ENCODE measurements at places on chromosomes 2 and 18.
A peak's percentile ranks its signal among the peaks of the same experiment; 100 is the strongest.

- DNase-seq = no peak
These were observed 332.7 kb upstream of the POU3F3 start for GRCh38 chr2:104521247-104521646.

DNA sequence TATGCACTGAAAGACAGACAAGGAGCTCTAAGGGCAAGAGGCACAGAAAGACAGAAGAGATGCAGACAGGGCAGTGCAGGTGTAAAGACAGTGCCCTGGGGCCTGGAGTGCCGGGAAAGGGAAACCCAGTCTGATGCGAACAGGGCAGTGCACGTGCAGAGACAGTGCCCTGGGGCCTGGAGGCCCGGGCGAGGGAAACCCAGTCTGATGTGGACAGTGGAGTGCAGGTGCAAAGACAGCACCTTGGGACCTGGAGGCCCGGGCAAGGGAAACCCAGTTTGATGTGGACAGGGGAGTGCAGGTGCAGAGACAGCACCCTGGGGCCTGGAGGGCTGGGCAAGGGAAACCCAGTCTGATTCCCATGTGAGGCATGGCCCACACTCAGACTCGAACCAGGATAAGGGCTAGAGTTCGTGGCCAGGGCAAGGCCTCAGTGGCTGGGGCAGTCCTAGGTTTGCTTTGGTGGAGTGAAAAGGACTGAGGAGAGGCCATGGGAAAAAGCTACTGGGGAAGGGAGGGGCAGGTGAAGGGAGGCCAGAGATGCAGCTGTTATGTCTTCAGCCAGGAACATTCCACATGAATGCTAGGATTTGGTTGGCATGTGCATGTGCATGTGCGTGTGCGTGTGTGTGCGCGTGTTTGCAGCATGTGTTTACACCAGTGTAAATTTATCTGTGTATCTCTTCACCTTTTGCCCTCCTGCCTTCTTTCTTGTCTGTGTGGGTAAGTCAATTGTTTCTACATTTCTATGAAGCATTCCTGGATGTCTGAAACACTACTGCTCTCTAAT lies 39.1 kb upstream of the DNMT3A start:
- DNase-seq = no peak

- no peak for DNase-seq
These were observed 113.5 kb upstream of the ETAA1 start for GRCh38 chr2:67283641-67284040.

- DNase-seq = no peak
These were observed 440.7 kb downstream of the CMPK2 start for GRCh38 chr2:6425032-6425431.

GRCh38 chr18:67475673-67476072 lies 40.8 kb downstream of the DSEL start:
- no peak for DNase-seq

- no peak for DNase-seq
These were observed 18.4 kb downstream of the TSHZ1 start for GRCh38 chr18:75228967-75229366.

- DNase-seq = no peak
These were observed 75.3 kb downstream of the TSHZ1 start for GRCh38 chr18:75285876-75286275.

GRCh38 chr18:38539371-38539770 lies 973.8 kb upstream of the CELF4 start:
- DNase-seq = no peak

GRCh38 chr2:199742884-199743283 lies 108.1 kb downstream of the FTCDNL1 start:
- DNase-seq = no peak

GRCh38 chr2:174009488-174010223 lies 44.5 kb upstream of the SP3 start:
- no peak for DNase-seq

- no peak for DNase-seq
These were observed 163.0 kb upstream of the PXDN start for GRCh38 chr2:1907291-1907690.

DNA sequence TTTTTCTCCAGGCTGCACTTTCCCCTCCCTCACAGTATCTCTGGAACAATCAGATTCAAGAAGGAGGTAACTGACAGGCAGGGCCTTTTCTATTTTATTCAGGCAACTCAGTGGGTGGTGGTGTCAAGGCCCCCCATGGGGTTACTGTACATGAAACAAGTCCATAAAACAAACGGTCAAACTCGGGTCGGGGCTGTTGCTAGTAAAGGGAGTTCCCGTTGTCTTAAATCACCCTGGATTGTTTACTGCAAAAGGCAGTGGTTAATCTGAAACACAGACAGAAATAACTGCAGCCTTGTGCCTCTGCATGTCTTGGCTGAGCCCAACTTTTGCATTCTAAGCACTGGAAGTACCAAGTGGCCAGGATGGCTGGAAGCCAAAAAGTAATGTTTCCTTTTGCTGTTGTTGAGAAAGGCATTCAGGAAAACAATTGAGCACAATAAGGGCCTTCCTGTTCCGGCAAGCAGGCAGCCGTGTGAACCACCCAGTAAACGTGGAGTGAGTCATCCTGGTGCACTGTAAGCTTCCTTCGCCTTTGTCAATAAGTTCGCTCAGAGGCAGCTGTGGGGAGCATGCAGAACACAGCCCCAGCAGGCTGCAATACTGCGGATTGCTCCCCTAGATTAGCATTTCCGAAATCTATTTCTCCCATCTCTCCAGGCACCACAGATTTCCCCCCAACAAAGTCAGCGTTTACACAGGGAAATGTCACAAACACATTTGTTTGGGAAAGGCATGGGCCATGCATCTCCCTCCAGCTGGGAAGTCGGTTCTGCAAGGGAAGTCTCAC lies 149.6 kb downstream of the IRS1 start:
- peak; percentile 81 for DNase-seq

GRCh38 chr2:191190435-191190834 lies 39.6 kb upstream of the STAT4 start:
- DNase-seq = no peak

DNA sequence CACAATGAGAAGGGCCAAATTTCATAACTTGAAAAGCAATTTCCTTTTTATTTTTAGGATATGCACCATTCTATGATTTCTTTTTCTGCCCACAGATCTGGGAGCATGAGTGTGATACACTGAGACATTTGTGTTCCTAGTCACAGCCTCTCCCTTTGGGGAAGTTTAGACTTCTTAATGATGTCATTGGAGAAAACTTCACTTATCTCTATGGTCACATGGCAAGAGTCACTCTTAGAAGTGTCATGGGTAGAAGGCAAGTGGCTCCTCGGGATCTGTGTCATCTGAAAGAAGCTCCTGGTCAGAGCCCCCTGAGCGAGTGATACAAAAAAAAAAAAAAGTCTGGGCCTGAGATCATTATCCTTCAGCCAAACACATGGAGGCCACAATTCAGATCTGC lies 62.5 kb upstream of the LGALSL start:
- DNase-seq = no peak

DNA sequence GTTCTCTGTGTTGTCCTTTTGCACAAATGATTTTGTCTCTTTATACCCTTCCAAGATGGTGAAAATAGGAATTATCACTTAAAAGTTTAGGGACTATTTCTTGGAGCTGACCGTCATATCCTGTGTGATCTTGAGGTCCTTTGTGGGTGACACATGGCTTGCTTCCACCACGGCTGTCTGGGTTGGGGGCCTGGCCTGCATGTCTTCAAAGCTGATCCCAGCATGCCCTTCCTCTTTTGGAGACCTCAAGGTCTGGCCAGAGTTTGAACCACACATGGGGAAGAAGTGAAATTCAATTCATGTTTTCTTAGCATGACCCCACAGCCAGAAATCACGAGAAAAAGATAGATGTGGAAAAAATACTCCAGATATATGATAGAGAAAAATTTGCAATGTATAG lies 14.0 kb downstream of the SFTPB start:
- DNase-seq = no peak

GRCh38 chr2:62450716-62451191 lies 55.2 kb downstream of the TMEM17 start:
- no peak for DNase-seq

DNA sequence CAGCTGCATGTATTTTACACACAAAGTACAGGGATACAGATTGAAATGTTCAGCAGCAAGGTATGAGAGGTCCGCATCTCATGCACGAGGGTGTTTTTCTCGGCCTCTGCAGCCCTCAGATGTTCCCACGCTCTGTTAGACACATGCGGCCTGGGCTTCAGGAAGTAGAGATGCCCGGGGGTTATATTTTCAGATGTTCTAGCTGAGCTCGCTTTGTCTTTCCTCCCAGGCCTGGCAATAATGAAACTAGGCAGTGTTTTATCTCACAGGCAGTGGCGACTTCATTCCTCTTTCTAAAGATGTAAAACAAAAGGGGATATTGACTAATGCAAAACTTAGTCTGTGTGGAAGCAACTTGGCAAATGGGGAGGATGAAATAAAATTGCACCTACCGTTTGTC lies 190.7 kb downstream of the GBX2 start:
- DNase-seq = no peak

GRCh38 chr2:52072949-52073348 lies 1041.0 kb upstream of the NRXN1 start:
- no peak for DNase-seq

GRCh38 chr18:58458304-58458703 lies 170.6 kb downstream of the ALPK2 start:
- no peak for DNase-seq

DNA sequence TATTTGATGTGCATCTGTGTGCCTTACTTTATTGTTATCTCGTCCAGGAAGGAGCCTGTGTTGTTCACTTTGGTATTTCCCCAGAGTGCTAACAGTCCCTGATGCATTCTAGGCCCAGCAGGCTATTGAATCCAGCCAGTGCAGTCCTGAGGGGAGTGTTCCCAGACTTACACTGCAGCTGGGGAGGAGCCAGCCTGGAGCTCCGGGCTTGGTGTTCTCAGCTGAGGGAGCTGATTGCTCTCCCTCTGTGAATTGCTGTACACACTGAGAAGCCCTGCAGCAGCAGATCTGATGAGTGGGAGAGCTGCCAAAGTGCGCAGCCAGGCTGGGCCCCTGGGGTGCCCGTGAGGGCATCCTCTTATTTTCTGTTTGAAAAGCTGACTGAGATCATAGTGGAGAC lies 159.2 kb downstream of the GALNT3 start:
- DNase-seq = peak; percentile 17

- DNase-seq = no peak
These were observed 857.3 kb downstream of the CNTNAP5 start for GRCh38 chr2:124882423-124882822.

DNA sequence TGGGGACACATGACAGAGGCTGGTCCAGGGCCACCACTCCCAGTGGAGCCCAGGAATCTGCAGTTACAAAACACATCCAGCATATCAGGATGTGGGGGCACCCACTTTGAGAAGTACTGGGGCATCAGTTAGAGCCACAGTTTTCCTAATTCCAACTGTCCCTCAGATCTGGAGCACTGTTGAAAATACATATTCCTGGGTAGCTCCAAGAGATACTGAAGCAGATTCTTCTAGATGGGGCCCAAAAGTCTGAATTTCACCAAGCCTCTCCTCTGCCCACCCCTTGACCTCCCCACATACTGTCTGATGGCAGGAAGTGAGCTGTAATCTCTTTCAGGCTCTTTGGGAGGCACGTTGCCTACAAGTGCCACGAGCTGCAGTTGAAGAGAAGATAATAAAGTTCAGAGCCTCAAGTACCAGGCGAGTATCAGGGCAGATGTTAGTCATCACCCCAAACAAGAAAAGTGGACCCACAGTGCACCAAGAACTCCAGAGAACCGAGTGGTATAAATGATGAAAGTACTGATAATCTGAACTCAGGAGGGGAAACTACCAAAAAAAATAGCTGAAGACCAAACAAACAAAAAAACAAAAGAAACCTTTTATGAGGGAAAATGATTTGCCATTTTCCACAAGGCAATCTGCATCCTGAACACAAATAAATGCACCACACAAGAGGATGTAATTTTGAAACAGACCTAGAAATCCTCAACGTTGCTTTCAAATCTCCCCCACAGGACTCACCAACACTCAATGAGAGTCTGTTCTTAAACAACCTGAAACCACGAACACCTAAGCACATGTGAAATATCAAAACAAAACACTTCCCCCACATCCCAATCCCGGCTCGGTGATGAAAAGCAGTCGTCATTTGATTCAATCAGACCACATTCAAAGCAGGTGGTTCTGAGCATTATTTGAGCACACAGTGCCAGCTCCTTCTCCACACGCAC lies 98.7 kb downstream of the TCF4 start:
- no peak for DNase-seq

- DNase-seq = no peak
These were observed 96.8 kb downstream of the FBXO15 start for GRCh38 chr18:74050807-74051206.

DNA sequence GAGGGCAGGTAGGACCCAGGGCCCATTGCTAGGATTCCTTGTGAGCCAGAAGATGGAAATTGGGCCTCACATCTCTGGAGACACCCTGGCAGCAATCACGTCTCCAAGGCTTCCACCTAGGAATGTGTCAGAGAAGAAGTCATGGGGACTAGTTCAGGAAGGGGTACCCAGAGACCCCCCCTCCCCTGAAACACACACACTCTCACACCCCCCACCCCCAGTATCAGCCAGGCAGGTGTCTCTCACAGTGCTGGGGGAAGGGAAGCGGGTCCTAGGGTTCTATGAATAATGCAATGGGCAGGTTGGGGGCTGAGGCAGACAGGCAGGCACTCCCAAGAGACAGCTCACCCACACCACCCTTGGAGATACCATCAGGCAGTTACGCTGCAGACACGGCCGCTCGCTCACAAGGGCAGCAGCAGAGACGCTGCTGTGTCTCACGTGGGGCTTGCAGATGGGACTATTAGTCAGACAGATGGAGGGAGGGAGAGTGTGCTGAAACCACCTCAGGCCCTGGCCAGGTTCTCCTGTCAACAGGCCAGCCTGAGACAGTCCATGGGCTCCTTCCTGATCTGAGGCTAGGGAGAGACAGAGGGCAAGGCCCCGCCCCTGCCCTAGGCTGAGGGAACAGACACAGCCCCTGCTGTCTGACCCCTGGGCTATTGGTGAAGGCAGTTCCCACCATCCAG lies 134.6 kb downstream of the CYP26B1 start:
- DNase-seq = no peak

GRCh38 chr2:191894681-191895147 lies 47.8 kb upstream of the CAVIN2 start:
- DNase-seq = no peak

DNA sequence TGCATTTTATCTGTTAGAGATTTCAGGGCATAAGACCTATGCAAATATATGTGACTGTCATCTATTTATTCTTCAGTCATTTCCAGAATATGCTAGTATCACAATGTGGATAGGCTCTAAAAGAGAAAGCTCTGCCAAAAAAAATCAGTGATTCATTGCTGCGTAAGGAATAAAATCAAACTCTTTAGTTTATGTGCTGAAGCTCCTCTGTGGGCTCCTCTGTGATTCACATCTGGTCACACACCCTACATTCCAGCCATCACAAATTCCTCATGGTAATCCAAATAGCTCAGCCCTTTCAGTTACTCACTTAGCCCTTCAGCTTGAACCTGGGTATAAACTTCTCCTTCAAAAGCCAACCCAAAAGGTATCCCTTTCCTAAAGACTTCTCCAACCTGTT lies 21.4 kb downstream of the DLGAP1 start:
- no peak for DNase-seq

DNA sequence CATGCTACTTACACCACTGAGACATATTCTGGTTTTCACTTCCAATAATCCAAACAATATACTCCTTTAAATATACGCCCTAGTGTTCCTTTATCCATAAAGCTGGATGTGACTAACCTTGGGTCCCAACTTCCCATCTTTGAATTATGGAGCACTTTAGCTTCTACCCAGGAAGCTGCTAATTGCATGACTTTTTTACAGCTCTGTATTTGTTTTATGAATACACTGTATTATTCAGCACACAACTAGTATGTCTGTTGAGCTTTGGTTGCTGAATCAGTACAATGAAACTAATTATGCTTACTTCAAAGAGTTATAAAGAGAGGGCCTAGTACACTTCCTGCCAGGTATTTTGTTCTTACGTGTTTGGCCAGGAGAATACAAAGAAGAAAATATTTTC lies 118.5 kb downstream of the BAZ2B start:
- no peak for DNase-seq
